Stimulated activated CD8-positive, alpha-beta memory T cell treated with anti-CD3 and anti-CD28 coated beads, Interleukin-7, amount 100 ng/mL, for 1 hour (primary cell): ENCODE measurements at places on chromosomes 2 and 18.

DNA sequence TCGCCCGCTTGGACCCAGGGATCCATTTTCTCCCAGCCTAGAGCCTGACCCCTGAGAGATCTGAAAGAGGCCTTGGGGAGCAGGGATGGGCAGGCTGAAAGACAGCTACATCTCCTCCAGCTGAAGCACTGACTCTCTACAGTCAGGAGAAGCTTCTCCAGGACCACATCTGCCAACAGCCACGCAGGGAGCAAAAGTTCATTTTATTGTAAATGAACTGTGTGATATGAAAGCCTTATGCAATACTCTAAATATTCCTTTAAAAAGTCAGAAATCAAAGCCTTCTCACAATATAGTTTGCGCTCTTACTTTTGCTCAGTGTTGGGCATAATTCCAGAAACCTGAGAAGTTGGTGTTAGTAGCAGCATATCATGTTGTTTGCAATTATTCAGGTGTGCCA, 428.9 kb upstream of the RAB6C start:
- DNase-seq, result no peak

DNA sequence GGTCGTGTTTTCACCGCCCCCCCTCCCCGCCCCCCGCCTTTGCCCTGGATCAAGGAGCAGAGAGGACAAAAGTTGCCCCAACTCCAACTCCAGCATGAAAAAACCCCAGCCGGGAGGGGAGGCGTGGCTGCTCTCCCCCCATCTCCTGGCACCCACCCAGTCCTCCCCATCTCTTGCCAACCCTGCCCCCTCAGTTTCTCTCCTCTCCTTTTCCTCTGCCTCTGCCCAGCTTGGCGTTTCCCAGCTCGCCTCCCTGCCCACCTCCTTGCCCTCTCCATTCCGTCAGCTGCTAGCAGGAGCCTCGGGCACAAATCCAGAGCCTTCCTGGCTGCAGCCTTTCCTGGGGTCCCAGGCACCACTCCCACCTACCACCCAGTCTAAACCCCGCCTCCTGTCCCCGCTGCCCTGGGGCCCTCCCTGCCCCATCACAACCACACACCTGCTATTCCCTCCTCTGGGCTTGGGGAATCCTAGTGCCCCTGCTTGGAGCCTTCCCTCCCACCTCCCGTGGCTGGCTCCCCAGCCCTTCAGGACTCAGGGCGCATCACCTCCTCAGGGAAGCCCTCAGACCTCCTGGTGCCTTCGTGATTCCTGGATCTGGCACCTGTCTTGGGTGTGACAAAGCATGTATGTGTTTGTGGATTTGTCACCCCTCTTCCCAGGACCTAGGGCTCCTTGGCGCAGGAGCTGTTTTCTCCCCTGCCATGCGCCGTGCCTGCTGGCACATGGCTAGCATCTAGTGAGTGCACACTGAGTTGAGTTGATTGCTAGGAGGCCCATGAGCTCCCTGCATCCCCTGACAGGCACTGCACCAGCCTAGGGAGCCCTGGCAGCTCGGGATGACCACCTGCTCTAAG, 209.1 kb downstream of the TFCP2L1 start:
- no peak for DNase-seq

- DNase-seq, result no peak
Observed at GRCh38 chr2:198518935-198519334, 714.5 kb downstream of the PLCL1 start.

GRCh38 chr2:11589316-11589940, 55.6 kb downstream of the GREB1 start:
- no peak for DNase-seq

DNA sequence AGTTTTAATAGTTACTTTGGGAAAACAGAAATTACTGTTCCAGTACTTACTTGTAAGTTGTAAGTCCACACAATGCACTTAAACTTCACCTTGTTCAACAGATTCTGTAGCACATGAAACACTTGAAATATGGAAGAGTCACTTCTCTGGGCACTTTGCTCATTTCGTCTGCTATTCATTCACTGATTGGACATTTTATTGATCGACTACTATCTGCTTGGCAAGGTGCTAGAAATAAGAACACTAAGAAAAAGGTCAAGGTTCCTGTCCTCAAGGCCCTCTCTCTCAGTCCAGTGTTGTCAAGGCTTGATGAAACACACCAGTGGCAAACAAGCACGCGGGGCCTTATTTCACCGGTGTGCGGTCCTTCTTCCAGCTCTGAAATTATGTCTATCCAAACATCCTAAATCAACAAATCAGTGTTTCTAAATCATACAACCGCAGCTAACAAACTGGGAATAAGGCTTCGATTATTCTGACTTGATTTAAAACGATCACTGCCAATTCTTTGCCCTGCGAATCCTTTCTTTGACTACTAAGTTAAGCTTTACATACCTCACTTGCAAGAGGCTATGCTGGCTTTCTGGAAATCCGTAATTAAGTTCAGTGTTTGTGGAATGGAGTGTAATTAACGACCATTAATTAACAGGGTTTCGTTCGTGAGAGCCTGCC, 780 bp upstream of the ITGAV start:
- DNase-seq, result no peak

DNA sequence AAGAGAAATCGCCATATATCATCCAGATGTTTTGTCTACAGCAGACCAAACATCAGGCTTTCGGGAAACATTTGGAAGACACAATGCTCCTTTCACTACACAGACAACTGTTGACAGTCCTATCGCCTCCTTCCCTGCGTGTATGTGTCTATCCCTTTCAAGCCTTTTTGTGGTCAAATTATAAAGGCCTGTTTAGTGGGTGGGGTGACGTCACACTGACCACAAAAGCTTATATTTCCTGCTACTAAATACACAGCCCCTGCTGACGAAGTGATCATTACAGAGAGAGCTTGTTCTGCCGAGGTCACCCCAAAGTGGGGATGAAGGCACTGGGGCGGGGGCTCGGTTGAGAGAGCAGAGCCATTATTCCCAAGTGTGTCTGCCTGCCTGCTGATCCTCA, 302.7 kb upstream of the TNP1 start:
- DNase-seq, result no peak

- DNase-seq, result no peak
Observed at GRCh38 chr2:113828049-113828742, 61.7 kb upstream of the ACTR3 start.
